ENCODE measurements at places on chromosomes 3 and 15.
A peak's percentile ranks its signal among the peaks of the same experiment; 100 is the strongest.

DNA sequence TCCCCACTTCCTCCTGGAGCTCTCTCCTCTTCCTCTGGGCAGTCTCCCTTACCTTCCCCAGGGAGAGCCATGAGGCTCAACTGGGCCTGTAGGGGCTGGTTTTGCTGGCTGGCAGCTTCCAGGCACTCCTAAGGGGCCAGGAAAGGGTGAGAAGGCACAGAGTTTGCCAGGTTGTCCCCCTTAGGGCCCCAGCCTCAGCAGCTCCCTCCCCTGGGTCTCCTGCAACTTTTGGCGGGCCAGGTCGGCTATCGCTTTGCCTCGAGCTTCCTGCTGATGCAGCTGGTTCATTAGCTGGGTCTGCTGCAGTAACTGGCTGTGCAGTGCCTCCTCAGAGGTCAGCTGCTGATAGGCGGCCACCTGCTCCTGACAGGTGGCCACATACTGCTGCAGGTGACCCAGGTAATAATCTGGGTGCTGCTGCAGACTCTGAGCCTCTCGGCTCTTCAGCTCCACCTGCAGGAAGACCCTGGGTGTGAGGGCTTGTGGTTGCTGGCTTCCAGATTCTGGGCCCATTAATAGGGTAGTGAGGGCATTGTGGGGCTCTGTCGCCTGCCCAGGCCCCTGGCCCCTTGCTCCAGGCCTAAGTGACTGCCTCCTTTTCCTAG lies 29.7 kb upstream of the OR4F6 start:
- no peak for DNase-seq

- no peak for DNase-seq
These were observed 346.6 kb downstream of the RBMS3 start for GRCh38 chr3:29627136-29628117.

- peak; percentile 76 for DNase-seq
These were observed 57.3 kb upstream of the PLXNA1 start for GRCh38 chr3:126925411-126926171.

DNA sequence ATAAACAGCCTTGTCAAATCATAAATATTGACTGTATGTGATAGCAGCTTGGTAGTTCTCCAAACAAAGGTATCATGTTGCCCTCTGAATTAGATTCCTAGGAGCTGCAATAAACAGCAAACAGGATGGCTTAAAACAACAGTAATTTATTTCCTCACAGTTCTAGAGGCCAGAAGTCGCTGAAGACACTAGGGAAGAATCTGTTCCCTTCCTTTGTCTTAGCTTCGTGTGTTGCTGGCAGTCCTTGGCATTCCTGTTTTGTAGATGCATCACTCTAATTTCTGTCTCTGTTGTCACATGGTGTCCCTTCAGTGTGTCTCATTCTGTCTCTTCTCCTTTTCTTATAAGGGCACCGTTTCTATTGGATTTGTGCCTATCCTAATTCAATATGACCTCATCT lies 679.3 kb downstream of the OTOL1 start:
- no peak for DNase-seq

- DNase-seq, result no peak
These were observed 63.4 kb downstream of the USP13 start for GRCh38 chr3:179716226-179716625.

All from aorta (tissue), 5 donors.